ENCODE measurements at places on chromosomes 7 and 10.
A peak's percentile ranks its signal among the peaks of the same experiment; 100 is the strongest.

DNA sequence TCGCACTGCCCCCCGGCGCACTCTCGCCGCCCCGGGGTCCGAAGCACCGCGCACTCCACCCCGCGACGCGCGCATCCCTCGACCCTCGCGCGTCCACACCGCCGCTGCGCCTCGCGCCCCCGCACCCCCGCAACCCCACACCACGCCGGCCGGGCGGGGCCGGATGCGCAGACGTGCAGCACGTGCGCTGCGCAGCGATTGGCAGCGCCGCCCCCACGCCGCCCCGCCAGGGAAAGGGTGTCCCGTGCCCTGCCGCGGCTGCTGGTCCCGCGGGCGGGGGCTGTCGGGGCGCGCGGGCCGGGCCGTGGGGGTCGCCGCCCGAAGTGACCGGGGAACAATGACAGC lies 53.7 kb upstream of the KDM7A start:
- DNase-seq = peak; percentile 46

- DNase-seq = no peak
Observed at GRCh38 chr7:158655931-158656441, 48.6 kb downstream of the NCAPG2 start.

GRCh38 chr10:79192677-79193003 lies 123.9 kb downstream of the ZMIZ1 start:
- DNase-seq = no peak

GRCh38 chr10:129078346-129078745 lies 388.7 kb upstream of the MGMT start:
- no peak for DNase-seq

DNA sequence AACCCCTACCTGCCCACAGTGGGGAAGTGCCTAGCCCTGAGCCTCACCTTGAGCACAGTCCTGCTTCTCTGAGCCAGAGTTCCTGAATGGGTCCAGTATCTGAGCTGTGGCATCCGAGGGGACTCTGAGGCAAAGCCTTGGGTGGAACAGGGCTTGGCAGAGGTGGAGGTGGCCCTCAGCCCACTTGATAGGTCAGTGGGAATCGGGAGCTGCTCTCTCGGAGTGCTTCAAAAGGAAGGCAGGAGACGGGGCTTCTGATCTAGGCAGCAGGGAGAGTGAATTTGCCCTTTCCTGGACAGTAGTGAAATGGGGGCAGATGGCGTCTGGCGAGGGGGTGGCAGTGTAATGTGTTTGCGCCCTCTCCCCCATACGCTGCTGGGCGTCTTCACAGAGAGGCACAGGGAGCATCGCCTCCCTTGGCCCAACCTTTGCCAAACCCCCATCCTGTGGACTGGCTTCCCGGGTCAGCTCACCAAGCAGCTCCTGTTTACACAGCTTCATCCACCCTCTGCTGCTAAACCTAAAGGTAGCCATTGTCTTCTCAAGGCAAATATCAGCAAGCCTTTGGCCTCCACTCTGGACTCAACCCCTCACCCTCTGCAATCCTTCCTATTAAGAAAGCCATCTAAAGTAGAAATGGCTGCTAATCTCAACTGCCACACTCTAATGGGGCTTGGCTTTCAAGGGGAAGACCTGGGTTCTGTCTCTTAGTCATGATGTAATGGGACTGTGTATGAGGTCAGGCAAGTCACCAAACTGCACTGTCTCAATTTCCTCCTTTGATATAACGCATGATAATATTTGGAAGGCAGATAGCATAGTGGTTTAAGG lies 21.1 kb upstream of the VDAC2 start:
- no peak for DNase-seq

DNA sequence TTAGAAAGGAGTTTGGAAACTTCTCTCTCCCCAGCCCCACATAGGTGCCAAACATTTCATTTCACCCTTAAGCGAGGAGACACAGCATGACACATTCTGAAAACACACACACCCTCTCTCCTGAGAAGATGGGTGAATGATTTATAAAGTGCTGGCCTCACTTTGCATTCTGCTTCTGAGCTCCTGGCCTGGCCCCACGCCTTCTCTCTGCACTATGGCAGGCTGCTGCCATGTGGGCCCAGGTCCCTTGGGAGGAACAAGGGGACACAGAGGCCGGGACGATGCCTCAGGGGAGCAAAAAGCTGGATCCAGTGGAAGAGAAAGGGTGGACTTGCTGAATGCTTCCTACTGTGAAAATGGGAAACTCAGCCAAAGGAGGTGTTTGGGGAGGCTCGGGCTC lies 56.0 kb downstream of the CPXM2 start:
- no peak for DNase-seq

DNA sequence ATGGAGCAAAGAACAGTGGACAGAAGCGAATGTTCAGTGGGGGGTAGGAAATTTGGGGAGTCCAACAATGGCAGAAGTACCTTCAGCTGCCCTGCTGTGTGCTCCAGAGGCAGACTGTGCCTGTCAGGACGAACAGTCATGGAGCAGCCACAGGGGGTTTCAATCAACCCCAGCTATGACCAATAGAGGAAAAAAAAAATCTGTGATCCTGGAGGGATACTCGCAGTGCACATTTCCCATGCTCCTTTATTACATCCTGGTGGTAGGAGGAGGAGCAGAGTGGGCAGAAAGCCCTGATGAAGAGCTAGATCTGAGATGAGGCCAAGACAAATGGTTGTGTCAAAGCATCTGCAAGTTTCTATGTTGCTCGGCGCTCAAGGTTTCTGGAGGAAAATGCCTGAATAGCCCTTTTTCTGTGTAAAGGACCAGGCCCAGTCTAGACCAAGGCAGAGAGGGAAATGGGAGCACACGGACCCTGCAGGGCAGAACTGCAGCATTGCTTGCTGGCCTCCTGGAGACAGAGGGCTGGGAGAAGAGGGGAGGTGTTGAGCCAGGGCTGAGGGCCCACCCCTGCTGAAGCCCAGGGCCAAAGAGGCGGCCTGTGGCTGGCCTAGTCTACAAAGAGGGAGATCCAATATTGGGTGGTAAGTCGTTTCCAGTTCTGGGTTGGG lies 201.5 kb downstream of the GRID1 start:
- DNase-seq = no peak
